ENCODE measurements at places on chromosomes 4 and X.

DNA sequence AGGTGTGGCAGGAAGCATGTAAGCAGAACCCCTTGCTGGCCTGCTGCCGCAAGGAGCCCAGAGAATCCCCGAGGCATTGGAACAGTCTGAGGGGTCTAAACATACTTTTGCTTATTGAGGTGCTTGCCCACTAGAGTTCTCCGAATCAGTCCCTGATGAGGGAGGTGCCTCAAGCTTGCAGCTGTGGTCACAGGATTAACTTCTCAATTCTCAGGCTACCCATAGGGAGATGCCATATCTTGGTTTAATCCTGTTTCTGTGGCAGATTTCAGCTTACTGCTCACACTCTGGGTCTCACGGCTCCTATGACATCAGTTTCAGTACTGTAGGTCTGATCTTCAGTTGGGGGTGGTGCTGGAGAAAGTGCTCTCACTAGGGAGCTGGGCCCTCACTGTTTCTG is 39.9 kb downstream of the CCNG2 start:
- no peak for DNase-seq

DNA sequence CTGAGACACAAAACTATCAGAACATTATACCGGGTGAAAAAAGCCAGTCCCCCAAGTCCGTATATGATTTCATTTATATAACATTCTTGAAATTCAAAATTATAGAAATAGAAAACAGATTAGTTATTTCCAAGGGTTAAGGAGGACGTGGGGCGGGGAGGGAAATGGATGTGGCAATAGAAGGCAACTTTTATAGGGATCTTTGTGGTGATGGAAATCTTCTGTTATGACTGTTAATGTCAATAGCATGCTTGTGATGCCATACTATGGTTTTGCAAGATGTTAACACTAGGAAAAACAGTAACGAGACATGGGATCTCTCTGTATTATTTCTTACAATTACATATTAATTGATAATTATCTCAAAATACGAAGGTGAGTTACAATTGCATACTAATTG is 96.4 kb downstream of the LNX1 start:
- no peak for DNase-seq

DNA sequence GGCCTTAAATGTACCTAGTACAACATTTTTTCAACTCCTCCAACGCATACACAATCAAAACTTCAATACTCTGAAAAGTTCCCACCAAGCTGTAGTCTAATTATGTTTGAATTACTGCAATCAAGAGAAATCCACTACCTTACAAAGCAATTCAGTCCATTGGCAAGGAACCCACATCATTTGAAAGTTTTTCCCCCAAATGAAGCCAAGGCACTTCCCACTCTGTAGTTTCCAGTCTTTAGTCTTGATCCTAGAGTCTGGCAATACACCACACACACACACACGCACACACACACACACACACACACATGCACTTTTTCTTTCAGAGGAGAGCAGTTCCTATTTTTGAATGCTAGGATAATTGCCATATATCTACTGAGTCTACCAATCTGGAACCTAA is 79.6 kb downstream of the ANTXR2 start:
- DNase-seq, result no peak

GRCh38 chr4:78596111-78596742 is 44.7 kb downstream of the ANXA3 start:
- DNase-seq, result no peak

DNA sequence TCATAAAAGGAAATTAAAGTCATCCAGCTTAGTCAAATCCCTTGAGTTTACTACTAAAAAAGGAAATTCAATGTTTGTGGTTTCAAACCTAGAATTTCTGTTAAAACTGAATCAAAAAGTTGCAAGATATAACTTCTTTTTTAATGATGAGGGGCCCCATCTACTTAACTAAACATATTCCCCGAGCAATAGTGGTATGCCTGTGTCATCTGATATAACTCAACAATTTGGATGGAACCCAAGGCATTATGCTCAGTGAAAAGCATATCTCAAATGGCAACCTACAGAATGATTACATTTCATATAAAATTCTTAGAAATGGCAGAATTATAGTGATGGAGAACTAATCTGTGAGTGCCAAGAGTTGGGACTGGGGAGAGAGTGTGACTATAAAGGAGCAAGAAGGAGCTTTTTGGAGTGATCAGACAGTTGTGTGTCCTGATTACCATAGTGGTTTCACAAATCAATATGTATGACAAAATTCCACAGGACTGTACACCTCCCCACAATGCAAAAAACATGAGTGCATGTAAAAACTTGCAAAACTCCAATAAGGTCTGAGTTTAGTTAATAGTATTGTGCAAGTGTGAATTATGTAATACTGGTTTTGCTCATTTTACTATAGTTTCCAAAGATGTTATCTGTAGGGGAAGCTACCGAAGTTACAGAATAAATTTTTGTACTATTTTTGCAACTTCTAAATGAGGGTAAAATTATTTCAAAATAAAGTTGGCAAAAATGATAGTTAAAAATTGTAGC is 323.2 kb downstream of the ARHGAP24 start:
- no peak for DNase-seq

GRCh38 chrX:148649145-148649795 is 148.9 kb downstream of the AFF2 start:
- no peak for DNase-seq

Measured in HEK293T (cell line).